Activated CD4-positive, alpha-beta memory T cell treated with anti-CD3 and anti-CD28 coated beads, Interleukin-2, amount 10 ng/mL, durations not matched to agents 7 days and 5 days (primary cell): ENCODE measurements at places on chromosomes 2 and 18. TPM values are rescaled to one million over a fixed set of nuclear protein-coding genes. Genes with fewer than 3 reads are reported as not detected.

Gene ANKRD62
- total RNA-seq: not detected

Gene FZD7
- 0.60 TPM for total RNA-seq

Gene C18orf54
- 12.3 TPM for total RNA-seq

Gene UGT1A8
- not detected for total RNA-seq

Gene ZFP36L2
- 276 TPM for total RNA-seq

Gene DES
- total RNA-seq: not detected

Gene SERPINB12
- not detected for total RNA-seq

Gene FAM161A
- total RNA-seq: 2.5 TPM

Gene TMEM247
- total RNA-seq: not detected

Gene CNGA3
- not detected for total RNA-seq

Gene EHD3
- 1.1 TPM for total RNA-seq

Gene TMEM198
- 0.95 TPM for total RNA-seq

GRCh38 chr2:148658807-148659722 is 14.5 kb downstream of the EPC2 start:
- no peak for DNase-seq
- H3K4me1 ChIP-seq: peaks cover 58% of the 10 kb centered on the region
- no peaks in the 10 kb centered on the region for H3K27me3 ChIP-seq

DNA sequence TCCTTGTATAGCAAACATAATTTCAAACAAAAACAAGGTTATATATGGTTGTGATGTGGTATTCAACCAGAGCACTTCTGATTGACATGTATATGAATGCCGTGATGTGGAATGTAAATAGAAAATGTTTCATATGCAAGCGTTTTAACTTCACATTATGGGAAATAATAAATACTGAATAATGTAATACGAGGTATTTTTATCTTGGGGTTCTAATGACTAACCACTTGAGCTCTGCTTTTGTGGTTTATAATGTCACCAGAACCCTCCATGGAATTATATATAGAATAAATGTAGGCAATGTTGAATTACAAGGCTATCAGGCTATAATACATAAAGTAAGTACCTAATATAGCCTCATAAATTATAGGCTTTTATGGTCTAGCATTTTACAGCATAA is 72.4 kb downstream of the ZNF521 start:
- peaks cover 4% of the 10 kb centered on the region for H3K27me3 ChIP-seq
- no peak overlapping the region for H3K27ac ChIP-seq
- DNase-seq: no peak
- H3K4me3 ChIP-seq: no peak overlapping the region
- no peaks in the 10 kb centered on the region for H3K4me1 ChIP-seq

- no peak for DNase-seq
- peaks cover 3% of the 10 kb centered on the region for H3K27me3 ChIP-seq
- no peaks in the 10 kb centered on the region for H3K4me1 ChIP-seq
- no peaks in the 10 kb centered on the region for H3K36me3 ChIP-seq
Measured at GRCh38 chr2:54387059-54387991, 68.8 kb upstream of the SPTBN1 start.

DNA sequence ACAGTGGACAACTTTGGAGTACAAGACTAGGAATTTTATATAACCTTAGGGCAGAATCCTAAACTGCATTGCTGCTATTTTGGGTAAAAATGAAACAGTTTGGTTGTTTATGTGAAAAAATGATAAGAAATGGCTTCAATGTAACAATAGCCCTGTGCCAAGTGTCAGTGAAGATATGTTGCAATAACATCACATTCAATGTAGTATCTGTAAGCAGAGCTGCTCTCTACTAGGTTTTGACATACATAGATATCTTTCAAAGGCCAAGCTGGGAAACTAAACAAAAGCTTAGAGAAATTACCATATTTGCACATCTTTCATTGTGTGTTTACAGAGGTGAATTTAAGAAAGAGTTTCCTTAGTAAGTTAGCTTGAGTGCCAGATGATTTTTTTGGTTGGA is 135.0 kb upstream of the DOK6 start:
- H3K27ac ChIP-seq: no peak overlapping the region
- DNase-seq: no peak
- H3K4me1 ChIP-seq: no peaks in the 10 kb centered on the region
- H3K4me3 ChIP-seq: no peak overlapping the region
- no peaks in the 10 kb centered on the region for H3K27me3 ChIP-seq

DNA sequence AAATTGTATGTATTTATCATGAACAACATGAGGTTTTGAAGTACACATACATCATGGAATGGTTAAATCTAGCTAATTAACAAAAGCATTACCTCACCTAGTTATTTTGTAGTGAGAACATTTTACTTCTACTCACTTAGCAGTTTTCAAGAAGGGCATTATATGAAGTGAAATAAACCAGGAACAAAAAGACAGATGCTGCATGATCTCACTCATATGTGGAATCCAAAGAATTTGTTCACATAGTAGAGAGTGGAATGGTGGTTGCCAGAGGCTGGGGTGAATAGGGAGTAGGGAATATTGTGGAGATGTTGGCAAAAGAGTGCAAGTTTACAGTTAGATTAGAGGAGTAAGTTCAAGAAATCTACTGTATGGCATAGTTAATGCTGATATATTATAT is 292.0 kb downstream of the ASXL3 start:
- no peak overlapping the region for H3K4me3 ChIP-seq
- DNase-seq: no peak
- no peaks in the 10 kb centered on the region for H3K4me1 ChIP-seq

DNA sequence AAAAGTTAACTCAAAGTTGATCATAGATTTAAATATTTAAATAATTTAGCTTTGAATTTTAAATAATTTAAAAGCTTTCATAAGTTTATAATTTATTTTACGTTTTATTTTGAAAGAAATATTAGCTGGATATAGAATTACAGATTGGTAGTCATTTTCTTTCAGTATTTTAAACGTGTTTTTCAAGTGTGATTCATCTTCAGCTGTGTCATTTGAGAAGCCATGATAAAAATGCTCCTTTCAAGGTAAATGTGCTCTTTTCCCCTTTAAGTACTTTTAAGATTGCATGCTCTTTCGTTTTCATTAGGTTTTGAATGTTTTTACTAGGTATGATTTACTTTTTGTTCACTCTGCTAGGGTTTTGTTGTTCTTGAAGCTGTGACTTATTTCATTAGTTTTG is 116.8 kb upstream of the FIGN start:
- H3K27me3 ChIP-seq: no peaks in the 10 kb centered on the region
- no peak for DNase-seq
- no peak overlapping the region for H3K27ac ChIP-seq
- H3K4me1 ChIP-seq: no peaks in the 10 kb centered on the region
- no peaks in the 10 kb centered on the region for H3K36me3 ChIP-seq

DNA sequence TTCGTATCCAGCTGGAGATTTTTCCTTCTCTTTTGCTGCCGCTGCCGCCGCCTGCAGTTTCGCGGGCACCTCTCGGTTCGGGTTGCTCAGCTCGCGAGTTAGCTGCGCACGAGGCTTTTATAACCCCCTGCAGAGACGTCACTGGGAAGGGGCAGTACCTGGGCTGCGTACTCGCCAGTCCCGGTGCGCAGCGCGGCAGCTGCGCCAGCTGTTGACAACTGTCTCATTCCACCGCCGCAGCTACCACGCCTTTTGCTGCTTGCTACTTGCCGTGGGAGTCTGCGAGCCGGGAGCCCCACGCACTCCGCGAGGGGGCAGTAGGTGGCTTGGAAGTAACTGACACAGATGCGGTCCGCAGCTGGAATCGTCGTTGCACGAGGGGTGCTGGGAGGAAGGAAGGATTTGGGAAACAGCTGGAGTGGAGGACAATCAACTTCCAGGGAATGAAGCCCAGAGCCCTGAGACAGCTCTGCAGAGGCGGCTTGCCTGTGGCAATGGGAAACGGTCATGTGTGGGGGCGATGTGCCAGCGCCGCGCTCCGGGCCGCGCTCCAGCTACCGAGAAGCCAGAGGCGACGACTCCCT is at the start of gene TACR1:
TSS of gene TACR1 (minus strand) at position 93 of the 584 bp plus-strand sequence. CDS start 586 bp downstream, outside the sequence.
- H3K36me3 ChIP-seq: no peaks in the 10 kb centered on the region

- no peaks in the 10 kb centered on the region for H3K36me3 ChIP-seq
- no peaks in the 10 kb centered on the region for H3K27me3 ChIP-seq
- DNase-seq: no peak
- H3K4me3 ChIP-seq: no peak overlapping the region
Measured at GRCh38 chr2:238127165-238128060, 11.1 kb upstream of the KLHL30 start.

- DNase-seq: no peak
- no peaks in the 10 kb centered on the region for H3K27me3 ChIP-seq
- no peaks in the 10 kb centered on the region for H3K4me1 ChIP-seq
- H3K4me3 ChIP-seq: no peak overlapping the region
- no peak overlapping the region for H3K27ac ChIP-seq
Measured at GRCh38 chr2:6977113-6977741, 60.0 kb downstream of the RNF144A start.

DNA sequence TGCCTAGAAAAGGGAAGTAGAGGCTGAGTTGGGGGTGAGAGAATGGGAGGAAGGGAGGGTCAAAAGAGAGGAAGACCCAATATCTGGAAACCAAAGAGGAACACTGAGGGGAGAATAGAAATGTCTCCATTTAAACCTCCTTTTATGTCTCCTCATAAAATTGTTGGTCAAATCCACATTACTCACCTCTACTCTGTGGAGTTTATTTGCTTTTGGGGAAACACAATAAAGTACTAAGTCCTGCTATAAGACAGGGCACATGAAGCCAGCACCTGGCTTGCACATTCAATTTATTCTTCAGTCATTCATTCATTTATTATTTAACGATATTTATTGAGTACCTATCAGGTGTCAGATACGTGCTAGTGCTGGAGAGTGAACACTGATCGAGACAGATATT is 60.3 kb upstream of the NFE2L2 start:
- H3K27me3 ChIP-seq: no peaks in the 10 kb centered on the region
- H3K27ac ChIP-seq: no peak overlapping the region
- no peak overlapping the region for H3K4me3 ChIP-seq

GRCh38 chr18:56319953-56320352 is 318.4 kb downstream of the TXNL1 start:
- no peak overlapping the region for H3K27ac ChIP-seq
- H3K36me3 ChIP-seq: no peaks in the 10 kb centered on the region

DNA sequence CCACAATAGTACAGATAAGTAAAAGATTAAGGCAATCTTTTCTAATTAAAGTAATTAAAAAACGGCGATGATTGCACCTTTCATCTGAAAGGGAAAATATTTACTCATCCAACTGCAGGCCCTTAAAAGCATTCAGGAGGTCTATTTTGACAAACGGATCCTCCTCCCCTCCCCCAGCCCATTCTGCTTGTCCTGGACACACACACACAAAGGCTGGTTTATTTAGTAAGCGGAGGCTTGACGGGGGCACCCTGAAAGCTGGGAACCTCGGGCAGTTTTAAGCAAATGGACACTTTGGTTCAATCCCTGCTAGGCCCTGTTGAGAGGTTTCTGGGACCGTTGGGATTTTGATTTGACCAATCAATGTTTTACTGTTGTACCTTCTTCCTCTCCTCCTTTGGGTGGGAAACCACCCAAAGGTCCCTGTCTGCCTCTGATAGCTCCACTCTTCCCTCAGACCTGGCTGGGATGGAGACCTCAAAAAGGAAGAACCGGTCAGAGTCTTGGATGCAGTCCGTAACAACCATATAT is 135.8 kb upstream of the HAAO start:
- no peak overlapping the region for H3K27ac ChIP-seq
- no peaks in the 10 kb centered on the region for H3K4me1 ChIP-seq
- no peaks in the 10 kb centered on the region for H3K36me3 ChIP-seq
- no peaks in the 10 kb centered on the region for H3K27me3 ChIP-seq

- DNase-seq: no peak
- no peaks in the 10 kb centered on the region for H3K36me3 ChIP-seq
- no peaks in the 10 kb centered on the region for H3K27me3 ChIP-seq
Measured at GRCh38 chr18:51754566-51754965, 557.1 kb upstream of the MEX3C start.

GRCh38 chr2:189350540-189351209 is 90.6 kb upstream of the WDR75 start:
- no peaks in the 10 kb centered on the region for H3K27me3 ChIP-seq
- DNase-seq: no peak
- no peak overlapping the region for H3K4me3 ChIP-seq
- H3K27ac ChIP-seq: no peak overlapping the region
- H3K4me1 ChIP-seq: peaks cover 6% of the 10 kb centered on the region
- no peaks in the 10 kb centered on the region for H3K36me3 ChIP-seq

DNA sequence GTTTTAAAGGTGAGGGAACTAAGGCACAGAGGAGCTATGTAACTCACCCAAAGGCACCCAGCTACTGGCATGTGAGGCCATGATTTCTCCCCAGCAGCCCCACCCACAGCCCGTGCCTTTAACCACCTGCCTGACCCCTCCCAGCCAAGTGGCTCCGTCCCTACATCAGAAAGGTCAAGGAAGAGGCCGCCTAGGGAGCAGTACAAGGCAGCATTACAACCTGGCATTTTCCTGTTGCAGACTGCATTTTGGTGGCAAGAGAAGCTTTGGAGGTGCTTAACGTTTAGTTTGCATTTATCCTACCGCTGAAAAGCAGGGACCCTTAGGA is 17.5 kb downstream of the STEAP3 start:
- H3K36me3 ChIP-seq: no peaks in the 10 kb centered on the region
- no peak overlapping the region for H3K4me3 ChIP-seq
- no peaks in the 10 kb centered on the region for H3K4me1 ChIP-seq
- no peak for DNase-seq
- H3K27ac ChIP-seq: no peak overlapping the region

- no peak overlapping the region for H3K4me3 ChIP-seq
- H3K27ac ChIP-seq: no peak overlapping the region
- no peaks in the 10 kb centered on the region for H3K27me3 ChIP-seq
- no peaks in the 10 kb centered on the region for H3K4me1 ChIP-seq
- H3K36me3 ChIP-seq: no peaks in the 10 kb centered on the region
Measured at GRCh38 chr2:199261239-199261638, 196.5 kb downstream of the SATB2 start.

DNA sequence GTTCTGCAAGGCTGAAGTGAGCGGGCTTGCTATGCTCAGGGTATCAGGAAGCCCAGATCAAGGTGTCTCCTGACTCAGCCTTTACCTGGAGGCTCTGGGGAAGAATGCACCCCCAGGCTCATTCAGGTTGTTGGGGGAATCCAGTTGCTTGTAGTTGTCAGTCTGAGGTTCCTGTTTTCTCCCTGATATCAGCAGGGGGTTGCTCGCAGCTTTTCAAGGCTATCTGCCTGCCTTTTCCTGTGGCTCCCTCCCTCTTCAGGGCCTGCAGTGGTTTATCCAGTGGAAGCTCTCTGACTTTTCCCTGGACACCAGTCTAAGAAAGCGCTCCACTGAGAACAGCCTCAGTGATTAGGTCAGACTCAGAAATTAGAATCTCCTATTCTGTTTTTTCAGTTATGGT is 116.6 kb downstream of the PTPRM start:
- H3K4me1 ChIP-seq: no peaks in the 10 kb centered on the region
- H3K27me3 ChIP-seq: no peaks in the 10 kb centered on the region
- no peak overlapping the region for H3K27ac ChIP-seq
- H3K36me3 ChIP-seq: no peaks in the 10 kb centered on the region

DNA sequence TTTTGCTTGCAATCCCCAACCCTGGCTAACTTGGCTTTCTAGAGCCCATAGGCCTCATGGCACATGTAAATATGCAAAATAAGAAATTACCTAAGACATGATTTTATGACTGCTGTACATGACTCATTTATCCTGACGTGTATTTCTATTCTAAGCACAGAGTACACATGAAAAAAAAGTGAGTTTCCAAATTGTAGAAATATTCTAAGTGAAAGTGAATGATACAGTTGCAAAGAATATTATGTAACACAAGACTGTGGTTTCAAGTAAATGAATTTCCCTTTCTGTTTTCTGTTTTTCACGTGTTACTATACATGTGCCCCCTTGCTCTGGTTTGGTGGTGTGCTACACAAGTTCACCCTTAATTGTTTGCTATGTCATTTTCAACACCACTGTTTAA is 162.4 kb downstream of the LRP1B start:
- H3K27ac ChIP-seq: no peak overlapping the region
- no peaks in the 10 kb centered on the region for H3K4me1 ChIP-seq
